ENCODE measurements at places on chromosomes 5 and 9. TPM values are rescaled to one million over a fixed set of nuclear protein-coding genes. Genes with fewer than 3 reads are reported as not detected.

RANBP3L gene
- 10.6 TPM for total RNA-seq

PAEP gene
- not detected for total RNA-seq

EGFLAM gene
- 15.0 TPM for total RNA-seq

PCDHB14 gene
- 2.0 TPM for total RNA-seq

GAS1 gene
- 87.2 TPM for total RNA-seq

RANBP17 gene
- total RNA-seq, result 10.7 TPM

C9orf153 gene
- 2.8 TPM for total RNA-seq

HMMR gene
- total RNA-seq, result 2.6 TPM

NR4A3 gene
- 216 TPM for total RNA-seq

PCDHB10 gene
- 1.5 TPM for total RNA-seq

DNA sequence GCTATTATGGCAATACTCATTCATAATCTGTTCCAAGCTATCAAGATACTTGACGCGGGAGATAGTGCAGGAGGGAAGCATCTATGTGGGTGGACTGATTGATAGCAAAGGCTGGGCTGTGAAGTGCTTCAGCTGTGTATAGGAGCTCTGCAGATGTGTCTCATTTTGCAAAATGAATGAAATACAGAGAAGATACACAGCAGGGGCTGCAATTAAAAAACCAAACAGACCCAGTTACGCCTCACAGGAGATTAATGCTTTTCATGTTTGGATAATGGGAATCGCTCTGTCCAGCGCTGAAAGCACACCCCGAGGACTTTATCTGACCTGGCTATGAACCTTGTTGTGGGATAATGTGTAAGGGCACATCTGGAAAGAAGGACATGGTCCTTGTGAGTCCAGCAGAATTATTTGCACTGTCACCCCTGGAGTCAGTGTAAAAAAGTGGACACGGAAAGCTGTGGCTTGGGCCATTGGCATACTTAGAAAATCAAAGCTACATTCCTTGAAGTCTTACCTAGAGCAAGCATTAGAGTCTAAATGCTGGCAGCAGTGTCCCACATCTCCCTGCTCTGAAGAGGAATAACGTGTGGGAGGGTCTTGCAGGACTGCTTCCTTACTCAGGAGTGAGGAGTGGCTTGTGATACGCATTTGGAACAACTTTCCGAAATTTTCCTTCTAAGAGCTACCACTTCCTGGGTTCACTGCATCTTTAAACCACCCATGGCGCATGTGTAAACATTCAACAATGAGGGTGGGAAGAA lies 2.6 kb downstream of the SH3RF2 start:
- no peak for DNase-seq

DNA sequence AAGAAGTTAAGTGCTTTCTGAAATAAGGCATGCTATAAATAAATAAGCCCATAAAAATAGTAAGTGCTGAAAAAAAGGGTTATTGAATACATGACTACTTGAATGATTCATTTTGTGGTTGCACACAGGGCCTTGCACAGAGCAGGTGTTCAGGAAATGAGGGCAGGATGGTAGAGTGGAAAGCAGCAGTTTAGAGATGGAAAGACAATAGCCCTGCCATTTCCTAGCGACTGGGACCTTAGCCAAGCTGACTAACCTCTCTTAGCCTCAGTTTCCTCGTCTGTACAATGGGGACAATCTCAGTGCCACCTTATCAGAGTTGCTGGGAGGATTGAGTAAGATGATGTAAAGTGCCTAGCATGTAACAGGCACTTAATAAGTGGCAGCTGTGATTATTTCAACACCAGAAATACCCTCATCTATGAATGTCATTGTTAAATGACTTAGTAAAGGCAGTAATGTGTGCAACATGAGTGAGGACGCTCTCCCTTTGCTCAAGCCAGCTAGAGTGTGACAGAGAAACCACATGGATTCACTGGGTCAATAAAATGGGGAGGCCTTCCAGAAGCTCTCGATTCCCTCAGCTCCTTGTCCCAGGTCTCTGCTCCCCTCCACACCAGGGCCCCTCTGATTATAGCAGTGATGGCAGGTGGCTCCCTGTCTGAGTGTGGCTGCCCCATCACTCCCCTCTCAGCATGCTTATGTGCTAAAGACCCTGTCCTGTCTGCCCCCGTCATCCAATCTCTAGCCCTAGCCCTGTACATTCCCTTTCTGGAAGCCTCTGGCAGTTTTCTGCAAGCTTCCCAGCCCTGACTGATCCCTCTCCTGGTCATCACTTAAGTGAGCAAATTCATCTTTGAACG lies 16.0 kb upstream of the PHF19 start:
- DNase-seq, result no peak

DNA sequence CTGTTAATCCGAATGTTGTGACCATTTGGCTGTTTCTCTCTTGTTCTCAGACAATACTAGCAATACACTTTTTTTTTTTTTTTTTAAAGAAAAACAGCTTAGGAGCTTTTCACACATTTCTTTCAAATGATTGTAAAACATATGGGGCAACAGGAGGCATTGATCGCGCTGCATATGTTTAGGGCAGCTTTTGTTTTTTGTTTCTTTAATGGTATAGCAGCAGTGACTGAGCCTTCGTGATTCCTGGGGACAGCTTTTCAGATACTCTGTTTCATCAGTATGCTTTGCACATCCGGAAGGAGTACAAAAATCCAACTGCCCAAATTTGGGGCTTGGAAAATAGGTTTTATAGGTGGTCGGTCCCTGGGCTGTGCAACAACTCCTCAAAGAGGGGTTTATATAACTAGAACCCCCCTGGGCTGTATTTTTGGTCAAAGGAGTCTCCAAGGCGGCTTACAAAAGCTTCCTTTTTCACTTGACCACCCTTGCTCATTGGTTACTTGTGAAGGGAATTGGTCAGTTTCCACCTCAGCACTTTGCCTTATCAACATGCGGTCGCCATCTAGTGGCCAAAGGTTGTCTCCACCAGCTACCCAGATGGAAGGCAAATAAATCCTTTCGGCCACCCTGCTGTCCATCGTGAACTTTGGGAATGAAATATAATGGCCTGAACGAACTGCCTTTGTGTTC lies 91.8 kb downstream of the PDE6A start:
- DNase-seq, result peak; percentile 79

GRCh38 chr5:136192526-136193321 lies at the start of gene SMIM32:
Gene SMIM32 (minus strand): TSS chr5:136193162. CDS start chr5:136192524, 638 bp downstream.
- DNase-seq, result no peak

DNA sequence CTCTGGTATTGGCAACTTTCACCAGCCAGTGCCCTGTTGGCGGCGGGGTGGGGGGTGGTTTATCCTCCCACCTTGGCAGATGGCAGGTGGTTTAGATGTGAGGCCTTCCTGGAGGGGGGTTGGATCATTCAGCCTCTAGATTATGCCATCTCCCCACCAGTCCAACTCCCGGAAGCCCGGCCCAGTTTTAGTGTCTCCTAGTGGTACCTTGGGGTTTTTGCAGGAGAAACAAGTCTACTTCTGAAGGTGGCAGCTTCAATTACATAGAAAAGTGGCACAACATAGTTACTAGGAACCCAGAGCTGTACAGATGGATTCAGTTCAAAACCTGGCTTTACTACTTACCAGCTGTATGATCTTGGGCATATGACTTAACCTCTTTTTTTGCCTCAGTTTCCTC lies 11.3 kb downstream of the PRLR start:
- DNase-seq, result no peak

DNA sequence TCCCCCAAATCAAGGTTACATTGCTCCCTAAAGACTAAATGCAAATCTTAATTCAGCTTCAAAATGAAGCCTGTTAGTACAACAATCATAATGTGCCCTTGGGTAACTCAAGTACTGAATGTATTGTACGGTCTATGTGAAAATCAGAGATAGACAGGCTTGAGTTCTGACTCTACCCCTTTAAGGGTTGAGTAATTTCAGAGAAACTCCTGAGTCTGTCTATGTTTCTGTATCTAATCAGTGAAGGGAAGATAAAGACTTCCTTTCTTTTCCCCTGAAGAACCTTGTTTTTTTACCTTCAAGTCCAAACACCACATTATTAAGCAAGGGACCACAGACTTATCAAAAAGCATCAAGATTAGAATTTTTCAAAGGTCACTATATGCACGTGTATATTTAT lies 108.2 kb downstream of the MPDZ start:
- DNase-seq, result no peak

GRCh38 chr5:40689438-40689837 lies 9.7 kb downstream of the PTGER4 start:
- DNase-seq, result no peak

DNA sequence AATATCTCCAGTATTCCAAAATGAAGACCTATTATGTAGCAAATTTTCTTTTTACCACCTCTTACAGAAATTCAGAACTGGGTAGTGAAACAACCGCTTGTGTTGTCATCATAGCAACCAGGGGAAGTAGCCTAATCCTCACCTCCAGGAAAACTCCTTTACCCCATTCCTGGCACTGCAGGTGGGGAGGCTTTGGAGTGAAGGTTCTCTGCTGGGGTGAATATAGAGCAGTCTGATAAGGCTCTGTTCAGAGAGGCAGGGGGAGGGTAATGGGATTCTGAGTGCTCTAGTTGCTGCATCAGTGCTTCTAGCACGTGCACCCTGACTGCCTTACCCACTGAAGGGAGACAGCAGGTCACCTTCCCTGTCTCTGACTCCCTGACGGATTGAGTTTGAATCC lies 116.2 kb downstream of the MAN2A1 start:
- no peak for DNase-seq

DNA sequence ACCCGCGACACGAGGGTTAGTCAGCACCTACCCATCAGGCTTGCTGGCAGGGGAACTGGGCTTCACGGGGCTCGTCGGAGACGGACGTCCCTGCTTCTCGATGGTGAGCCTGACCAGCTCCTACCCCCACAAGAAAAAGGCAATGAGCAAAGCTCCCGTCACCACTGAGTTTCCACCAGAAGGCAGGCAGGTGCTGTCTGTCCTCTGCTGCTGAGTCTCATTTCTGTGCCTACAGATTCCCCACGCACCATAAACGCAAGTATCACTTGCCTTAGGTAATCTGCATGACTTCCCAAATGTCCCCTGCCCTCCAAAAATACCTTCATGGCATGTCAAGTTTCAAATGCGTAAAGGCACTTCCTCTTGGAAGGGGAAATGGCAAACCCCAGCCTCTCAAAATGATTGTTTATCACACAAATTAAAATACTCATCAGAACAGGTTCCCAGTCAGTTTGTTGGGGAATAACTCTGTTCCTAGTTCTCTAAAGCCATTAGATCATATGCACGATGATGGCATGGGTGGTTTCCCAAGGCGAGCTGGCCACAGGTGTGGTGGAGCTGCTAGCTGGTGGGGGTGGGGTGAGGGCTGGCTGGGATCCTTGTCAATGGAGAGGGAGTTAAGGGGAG lies 85.0 kb downstream of the PRRT1B start:
- no peak for DNase-seq

GRCh38 chr9:120016231-120016630 lies 563.7 kb downstream of the CDK5RAP2 start:
- no peak for DNase-seq

DNA sequence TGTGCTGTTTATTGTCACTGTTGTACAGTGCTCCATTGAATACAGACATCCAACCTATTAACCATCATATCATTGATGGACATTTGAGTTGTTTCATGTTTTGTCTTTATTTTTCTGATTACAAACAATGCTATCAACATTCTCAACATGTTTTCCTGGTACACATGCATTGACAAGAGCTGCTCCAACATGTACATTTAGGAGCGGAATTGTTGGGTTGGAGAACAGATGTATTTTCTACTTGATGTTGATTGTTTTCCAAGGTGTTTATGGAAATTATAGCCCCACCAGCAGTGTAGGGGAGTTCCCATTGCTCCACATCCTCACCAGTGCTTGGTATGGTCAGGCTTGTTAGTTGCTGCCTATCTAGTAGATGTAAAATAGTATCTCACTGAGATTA lies 204.1 kb upstream of the CLINT1 start:
- DNase-seq, result no peak

GRCh38 chr9:37446401-37446800 lies 18.8 kb downstream of the ZBTB5 start:
- DNase-seq, result no peak

GRCh38 chr5:33282696-33283095 lies 158.1 kb upstream of the TARS1 start:
- no peak for DNase-seq

DNA sequence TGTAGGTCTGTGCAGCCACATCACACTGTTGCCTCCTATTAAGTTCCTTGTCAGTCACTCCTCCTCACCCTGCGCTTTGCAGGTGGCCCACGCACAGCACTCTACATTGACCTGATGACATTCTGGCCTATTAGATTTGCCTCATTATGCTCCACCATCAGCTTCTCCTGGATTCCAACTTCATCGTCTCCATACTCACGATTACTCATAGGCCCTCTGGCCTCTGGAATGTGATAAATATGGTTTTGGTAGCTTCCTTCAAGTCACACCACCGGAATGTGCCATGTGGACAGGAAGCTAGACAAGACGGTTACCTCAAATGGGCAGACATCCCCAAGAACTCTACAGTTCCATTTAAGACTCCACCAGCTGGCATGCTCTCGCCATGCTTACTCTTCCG lies 158.0 kb upstream of the LHFPL2 start:
- DNase-seq, result no peak

DNA sequence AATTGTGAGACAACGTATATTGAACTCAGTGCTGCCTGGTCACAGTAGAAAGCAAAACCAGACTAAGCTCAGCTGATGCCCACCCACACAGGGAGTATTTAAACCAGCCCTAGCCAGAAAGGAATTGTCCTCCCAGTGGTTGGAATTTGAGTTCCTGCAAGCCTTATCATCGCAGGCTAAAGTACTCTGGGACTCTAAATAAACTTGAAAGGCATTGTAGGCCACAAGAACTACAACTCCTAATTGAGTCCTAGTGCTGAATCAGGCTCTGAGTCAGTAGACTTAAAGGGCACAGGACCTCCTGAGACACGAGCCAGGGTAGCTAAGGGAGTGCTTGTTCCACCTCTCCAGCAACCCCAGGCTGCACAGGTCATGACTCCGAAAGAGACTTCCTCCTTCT lies 171.4 kb downstream of the MCTP1 start:
- DNase-seq, result no peak
